ENCODE measurements at places on chromosomes 7 and 10.

DNA sequence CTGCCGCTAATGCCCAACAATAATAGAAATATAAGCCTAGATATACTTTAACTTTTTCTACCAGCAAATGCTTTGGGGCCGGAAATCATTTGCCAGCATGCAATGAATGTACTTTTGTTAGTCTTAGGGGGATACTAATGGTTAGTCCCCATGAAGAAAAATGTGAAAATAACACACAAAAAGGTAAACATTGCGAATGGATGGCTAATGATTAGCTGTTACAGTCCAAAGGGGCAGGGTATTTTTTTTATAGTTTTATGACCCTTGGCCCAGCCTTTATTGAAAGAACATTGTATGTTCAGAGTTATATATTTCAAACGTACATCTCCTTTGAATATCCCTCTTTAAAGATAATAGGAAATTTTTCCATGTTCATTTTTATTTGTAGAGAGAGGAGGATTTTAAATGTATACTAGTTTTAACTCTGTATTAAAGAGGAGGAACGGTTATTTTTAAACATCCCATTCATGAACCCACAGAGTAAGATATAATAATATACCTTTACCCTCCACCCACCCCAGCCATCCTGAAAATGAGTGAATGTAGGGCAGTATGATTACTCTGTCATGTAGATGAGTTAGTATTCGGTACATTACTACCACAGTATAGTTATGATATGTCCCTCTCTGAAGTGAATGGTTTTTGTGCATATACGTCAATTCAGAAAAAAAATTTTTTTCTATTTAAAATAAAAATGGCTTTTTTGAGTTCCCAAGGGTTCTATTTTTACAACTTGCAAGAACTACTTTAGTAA lies 63.6 kb downstream of the ARID5B start:
- DNase-seq = no peak

- DNase-seq = peak; percentile 47
These were observed 45.7 kb downstream of the LYZL2 start for GRCh38 chr10:30583778-30584415.

DNA sequence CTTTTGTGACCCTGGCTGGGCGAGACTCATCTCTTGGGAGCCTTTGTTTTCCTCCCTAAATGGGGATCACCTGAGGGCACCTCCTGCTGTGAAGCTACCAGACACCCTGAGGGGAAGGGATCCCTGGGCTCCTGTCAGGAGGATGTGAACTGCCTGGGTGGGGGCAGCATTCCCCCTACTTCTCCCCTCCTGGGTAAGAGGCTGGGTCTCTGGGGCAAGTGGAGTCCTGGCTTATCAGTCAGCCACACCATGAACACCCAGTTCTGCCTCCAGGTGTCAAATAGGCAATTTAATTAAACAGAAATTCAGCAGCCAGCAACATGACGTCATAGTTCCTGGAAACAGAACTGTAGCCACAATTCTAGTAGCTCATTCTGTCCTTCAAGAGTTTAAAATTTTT lies 97.7 kb upstream of the RET start:
- no peak for DNase-seq

GRCh38 chr7:143954544-143954943 lies at the start of gene OR2F1:
OR2F1 (plus strand) TSS chr7:143954844; CDS start chr7:143959971, 5,127 bp downstream.
- DNase-seq = no peak

GRCh38 chr10:128526791-128527375 lies 400.7 kb upstream of the MKI67 start:
- peak; percentile 85 for DNase-seq

- DNase-seq = no peak
These were observed 24.0 kb downstream of the PKD1L1 start for GRCh38 chr7:47924266-47924665.

DNA sequence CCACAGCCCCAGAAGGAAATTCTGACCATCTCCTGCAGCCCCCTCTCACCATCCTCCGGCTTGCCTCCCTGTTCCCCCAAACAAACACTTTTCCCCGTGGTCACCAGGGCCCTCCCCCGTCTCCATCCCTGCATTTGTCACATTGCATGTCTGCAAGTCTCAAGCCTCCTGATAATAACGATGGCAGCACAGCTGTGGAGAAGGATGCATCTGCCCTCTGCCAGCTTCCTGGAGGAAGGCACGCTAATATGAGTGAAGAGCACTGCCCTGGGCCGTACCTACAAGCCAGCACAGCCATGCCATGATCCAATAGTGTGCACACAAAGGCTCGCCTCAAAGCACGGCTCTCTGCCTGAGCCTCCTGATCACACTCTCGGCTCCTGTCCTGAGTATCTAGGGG lies 98.5 kb downstream of the SLIT1 start:
- DNase-seq = no peak

- no peak for DNase-seq
These were observed 65.2 kb downstream of the AOAH start for GRCh38 chr7:36659172-36659516.

GRCh38 chr7:92717993-92718716 lies 118.2 kb downstream of the CDK6 start:
- DNase-seq = peak; percentile 42

DNA sequence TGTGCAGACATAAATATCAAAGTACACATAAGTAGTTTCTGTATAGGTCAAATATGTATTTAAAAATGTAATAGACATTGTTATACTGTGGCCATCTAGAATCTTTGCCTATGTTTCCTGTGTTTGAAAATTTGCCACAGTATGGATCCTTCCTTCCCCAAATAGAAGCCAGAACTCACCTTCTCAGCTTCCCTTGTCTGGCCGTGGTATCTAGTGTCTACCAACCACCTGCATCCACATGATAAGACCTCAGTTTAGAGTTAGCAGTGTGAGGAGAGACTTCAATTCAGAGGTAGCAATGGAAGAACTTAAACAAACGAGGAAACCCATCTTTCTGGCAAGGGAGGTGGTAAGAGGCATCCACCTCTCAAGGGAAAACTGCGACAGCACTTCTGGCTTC lies 4.9 kb downstream of the TRDMT1 start:
- DNase-seq = no peak

DNA sequence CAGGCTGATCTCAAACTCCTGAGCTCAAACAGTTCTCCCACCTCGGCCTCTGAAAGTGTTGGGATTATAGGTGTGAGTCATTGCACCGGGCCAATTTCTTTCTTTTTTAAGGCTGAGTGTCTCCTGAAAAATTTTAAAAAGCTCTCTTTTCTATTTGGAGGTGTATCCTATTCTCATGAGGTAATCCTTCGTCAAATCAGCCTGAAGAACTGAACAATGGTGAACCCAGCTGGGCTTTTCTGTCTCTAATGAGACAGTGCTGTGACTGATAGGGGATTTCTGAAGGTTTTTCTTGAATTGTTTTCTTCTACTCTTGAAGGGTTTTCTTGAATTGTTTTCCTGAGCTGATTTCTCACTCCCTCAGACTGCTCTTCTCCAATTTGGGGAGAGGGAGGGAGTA lies 30.9 kb upstream of the CALU start:
- no peak for DNase-seq

DNA sequence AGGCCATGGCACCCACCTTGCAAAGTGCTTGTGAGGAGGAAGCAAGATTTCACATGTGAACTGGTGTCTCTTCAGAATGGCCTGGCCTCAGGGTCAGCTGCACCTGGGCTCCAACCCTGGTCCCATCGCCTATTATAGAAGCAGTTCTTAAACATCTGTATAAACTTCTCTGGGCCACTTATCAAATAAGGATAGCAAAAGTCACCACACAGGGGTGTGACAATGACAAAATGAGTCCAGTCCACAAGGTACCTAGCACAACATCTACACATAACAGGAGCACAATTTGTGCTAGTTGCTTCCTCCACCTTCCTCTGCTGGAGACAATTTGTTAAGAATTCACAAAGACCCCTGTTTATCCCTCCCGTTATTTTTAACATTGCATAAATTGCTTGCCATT lies 340.6 kb upstream of the ZMIZ1 start:
- no peak for DNase-seq

GRCh38 chr10:112262546-112262945 lies 20.7 kb upstream of the TECTB start:
- no peak for DNase-seq

DNA sequence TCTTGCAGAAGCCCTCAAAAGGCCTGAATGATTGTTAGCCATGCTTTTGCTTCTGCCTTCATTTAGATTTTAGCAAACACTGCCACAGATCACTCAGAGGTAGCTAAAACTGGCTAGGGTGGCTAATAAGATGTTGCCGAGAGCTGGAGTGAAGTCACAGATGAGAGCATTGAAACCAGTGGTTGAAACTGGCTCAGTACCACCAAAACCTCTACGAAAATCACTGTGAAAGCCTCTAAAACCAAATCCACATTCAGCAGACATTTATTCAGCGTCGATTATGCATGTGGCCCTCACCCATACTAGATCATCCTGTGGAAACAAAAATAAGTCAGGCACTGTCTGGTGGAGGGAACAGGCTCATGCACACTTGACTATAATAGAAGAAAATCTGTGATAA lies 50.8 kb downstream of the PIK3CG start:
- DNase-seq = no peak

GRCh38 chr10:48447356-48448215 lies 141.1 kb downstream of the MAPK8 start:
- DNase-seq = no peak

- DNase-seq = no peak
These were observed 3.4 kb downstream of the GNAT3 start for GRCh38 chr7:80508440-80508839.

GRCh38 chr10:101766306-101766705 lies 9.6 kb downstream of the FGF8 start:
- DNase-seq = no peak

GRCh38 chr7:55132890-55133551 lies 114.2 kb downstream of the EGFR start:
- DNase-seq = no peak

DNA sequence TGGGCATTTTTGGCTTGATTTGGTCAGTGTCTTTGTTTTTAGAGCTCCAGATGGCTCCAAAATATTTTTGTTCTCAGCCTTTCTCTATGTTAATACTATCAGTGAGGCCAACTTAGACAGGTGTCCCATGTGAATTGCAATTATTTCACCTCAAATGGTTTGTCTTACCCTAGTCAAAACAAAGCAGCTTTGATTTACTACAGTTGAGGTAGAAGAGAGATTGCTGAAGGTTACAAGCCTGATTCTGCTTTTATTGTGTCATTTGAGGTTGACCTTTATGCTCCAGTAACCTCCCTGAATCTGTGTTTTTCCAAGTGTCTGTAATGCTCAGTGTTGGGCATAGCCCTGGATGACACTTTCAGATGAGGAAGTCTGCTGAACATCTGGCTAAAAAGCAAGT lies 882.9 kb downstream of the NRG3 start:
- DNase-seq = no peak

DNA sequence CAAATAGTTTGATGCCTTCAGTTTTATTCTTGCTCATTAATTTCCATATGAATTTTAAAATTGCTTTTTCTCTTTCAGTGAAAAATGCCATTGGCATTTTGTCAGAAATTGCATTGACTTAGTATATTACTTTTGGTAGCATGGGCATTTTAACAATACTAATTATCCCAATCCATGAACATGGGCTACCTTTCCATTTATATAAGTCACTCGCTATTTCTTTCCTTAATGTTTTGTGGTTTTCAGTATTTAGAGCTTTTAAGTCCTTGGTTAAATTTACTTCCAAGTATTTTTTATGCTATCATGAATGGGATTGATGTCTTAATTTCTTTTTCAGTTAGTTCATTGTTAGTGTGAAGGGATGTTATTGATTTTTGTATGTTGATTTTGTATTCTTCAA lies 297.4 kb downstream of the ATRNL1 start:
- DNase-seq = no peak

DNA sequence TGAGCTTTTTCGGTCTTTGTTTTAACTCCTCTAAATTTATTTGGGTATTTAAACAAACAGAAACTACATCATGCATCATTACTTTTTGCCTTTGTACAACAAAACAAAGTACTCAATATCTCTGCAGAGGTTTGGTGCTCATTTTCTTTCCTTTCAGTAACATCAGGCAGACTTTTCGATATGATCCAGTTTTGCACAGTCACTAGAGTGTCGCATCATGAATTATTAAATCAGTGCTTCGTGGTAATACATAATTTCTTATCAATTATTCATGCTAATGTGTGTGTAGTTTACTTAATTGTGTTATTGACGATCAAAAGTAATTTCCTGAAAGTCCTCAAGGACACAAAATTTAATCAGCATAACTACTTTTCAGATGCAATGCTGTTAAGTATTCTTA lies 31.8 kb downstream of the DRGX start:
- DNase-seq = no peak

GRCh38 chr7:6258440-6259182 lies 13.8 kb downstream of the CYTH3 start:
- no peak for DNase-seq

DNA sequence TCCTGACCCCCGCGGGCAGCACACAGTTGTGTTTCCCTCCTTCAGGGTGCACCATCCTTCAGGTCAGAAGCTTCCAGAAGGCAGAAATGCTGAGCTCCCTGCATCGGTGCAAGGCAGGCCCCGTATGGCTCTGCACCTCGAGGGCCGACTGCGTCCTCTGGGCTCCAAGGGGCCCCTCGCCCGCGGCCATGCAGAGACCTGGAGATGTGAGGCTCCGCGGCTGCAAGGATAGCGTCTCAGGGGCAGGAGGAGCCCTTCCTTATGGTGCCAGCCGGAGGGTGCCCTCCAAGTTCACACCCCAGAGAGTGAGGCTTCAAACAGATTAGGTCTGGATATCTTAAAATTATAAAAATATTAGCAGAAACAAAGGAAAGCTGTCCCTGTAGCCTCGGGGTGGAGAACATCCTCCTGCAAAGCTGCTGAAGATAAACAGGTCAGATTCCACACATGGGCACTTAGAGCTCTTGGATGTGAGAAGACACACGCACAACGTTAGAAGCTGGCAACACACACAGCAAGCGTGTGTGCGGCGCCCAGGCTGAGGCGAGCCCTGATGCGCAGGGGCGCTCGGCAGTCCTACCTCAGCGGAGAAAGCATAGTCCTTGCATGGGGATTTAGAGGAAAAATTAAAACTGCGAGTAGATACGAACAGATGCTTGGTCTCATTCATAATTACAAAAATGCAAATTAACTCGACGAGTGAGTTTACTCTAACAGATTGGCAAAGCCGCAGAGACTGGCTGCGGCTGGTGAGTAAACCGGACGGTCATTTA lies 20.4 kb downstream of the KNDC1 start:
- no peak for DNase-seq

- no peak for DNase-seq
These were observed 181.8 kb downstream of the KIAA1217 start for GRCh38 chr10:24390746-24391145.

DNA sequence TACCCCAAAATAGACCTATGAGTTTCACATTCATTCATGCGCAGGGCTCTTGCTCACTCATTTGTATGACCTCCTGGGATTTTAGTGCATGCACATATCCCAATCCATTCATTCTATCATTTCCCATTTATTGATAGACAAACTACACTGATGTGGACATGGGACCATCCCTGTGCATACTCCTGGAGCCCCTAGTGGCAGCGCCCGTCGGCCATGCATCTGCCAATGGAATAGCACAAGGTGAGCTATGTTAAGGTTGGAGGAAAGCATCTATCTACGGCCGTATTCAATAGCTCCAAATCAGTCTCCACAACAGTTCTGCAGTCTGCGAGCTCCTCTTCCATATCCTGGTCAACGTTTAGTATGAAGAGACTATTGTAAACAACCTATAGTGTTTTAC lies 31.7 kb upstream of the FIGNL1 start:
- no peak for DNase-seq

All from NCI-H1092 (cell line).